AG10803 (cell line): ENCODE measurements at places on chromosomes 16 and 17.

DNA sequence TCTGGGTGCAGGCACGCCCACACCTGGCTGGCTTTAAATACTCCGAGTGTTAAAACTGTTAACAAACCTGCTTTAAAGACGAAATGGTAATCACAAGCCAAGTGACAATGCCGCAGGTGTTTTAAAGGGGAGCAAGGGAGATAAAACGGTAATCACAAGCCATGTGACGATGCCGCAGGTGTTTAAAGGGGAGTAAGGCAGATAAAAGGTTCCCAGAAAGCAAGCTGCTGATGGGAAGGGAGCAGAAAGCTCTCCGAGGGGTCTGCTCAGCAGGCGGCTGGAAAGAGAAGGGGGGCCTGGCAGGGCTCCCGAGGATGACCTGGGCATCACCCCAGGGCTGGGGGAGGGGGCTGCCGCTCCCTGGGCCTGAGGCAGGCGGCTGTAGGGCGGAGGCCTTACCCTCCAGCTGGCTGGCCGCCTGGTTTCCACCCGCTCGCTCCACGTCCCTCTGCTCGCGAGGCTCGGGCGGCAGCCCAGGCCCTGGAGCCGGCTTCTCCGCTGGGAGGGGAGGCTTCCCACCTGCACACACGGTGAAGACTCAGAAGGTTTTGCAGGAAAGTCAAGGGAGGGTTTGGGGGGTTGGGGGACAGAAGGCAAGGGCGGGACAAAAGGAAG is 12.1 kb downstream of the NDUFAF8 start:
- DNase-seq = no peak

- no peak for DNase-seq
Observed at GRCh38 chr16:55938126-55938525, 63.0 kb upstream of the CES5A start.

- no peak for DNase-seq
Observed at GRCh38 chr17:52389632-52390031, 231.1 kb upstream of the CA10 start.

GRCh38 chr17:79814127-79814973 is 17.5 kb upstream of the CBX8 start:
- DNase-seq = no peak

- DNase-seq = no peak
Observed at GRCh38 chr16:84950906-84951305, 60.4 kb downstream of the ZDHHC7 start.

DNA sequence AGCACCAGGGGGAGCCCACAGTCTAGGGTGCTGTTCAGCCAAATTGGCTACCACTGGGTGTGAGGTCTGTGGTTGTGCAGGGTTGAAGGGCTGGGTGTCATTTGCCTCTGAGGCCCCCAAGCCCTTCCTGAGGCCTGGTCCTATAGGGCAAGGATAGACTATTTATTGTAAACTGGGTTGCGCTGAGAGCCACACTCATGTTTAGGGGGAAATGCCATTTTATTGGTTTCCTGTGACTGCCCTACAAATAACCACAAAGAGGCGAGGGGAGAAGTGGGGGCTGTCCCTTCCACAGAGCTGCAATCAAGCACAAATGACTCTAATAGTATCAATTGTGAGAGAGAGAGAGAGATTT is 3.6 kb upstream of the ZCCHC14 start:
- DNase-seq = no peak

DNA sequence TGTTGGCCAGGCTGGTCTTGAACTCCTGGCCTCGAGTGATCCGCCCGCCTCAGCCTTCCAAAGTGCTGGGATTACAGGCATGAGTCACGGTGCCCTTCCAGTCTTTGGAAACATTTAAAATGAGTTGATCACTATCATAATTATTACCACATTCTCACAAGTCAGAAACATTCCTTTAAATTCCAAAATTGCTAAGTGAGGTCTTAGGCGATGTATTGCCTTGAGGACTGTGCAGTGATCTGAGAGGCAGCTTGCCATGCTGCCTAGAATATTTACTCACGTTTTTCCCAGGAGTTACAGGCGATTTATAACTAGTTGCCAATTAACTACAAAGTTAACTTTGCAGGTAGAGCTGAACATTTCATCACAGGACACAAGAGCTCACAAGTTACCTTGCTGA is 5.7 kb upstream of the ATXN1L start:
- DNase-seq = peak; percentile 87

- no peak for DNase-seq
Observed at GRCh38 chr16:19963301-19963700, 78.7 kb upstream of the GPRC5B start.

DNA sequence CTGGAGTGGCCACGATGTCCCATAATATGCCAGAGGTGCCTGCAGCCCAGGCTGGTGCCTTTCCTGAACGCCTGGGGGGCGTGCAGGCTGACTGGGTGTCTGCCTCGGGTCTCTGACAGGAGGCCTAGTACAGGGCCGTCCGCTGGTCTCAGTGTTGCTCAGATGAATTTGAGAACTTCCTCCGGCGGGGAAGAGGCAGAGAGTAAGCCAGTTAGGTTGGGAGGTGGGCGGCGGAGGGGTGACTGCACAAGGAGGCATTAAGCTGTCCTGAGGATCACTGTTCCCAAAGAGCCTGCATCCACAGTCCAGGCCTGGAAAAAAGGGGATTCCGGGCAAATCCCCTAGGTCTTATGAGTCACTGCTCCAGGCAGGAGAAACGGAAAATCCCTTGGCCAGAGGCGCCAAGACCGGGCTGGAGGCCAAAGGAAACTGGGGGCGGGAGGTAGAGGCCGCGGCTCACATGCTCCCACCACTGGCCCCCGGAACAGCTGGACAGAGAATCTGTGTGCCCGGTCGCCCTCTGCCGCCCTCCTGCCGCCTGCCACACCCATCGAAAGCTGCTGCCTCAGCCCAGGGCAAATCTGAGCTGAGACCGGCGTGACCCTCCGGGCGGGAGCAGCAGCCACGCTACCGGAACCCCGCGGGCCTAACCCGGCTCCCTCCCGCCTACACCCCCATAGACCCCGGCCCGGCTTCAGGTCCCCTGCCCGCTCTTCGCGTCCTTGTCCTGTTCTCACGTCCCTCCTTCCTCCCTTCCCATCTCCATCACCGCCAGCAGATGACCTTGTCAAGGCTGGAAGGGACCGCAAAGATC is 1.2 kb downstream of the TRIM47 start:
- DNase-seq = peak; percentile 89

DNA sequence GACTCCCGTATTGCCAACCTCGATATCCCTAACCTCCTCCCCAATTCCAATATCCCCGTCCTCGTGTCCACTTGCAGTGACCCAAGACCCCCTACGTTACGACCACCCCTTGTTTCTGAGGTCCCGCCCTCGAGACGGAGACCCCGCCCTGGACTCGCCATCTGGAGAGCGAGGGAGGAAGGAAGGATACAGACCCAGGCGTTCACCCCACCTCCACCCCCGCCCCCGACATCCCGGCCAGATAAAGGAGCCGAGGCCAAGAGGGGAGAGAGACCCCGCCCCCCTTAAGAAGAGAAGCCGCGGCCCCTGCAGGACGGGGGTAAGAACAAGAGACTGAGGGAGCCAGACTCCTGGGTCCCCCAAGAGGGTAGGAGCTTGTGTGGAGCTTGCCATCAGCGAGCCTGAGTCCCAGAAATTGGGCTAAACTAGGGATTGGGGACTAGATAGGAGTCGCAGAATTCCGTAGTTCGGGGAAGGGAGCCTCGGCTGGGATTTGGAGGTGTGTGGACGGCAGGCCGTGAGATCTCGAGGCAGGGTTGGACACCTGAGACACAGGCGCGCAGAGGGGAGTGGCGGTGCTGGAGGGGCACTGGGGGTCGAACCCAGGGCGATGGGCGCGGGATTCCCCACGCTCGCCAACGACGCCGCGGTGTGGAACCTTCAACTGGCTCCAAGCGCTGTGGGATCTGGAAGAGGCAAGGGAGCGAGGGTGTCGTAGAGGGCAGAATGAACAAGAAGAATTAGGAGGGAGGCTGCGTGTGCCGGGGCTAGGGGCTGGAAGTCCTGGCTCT is at the start of gene BCL6B:
TSS of gene BCL6B (plus strand) at position 270 of the 791 bp plus-strand sequence. CDS start 622 bp downstream, outside the sequence.
- DNase-seq = no peak

DNA sequence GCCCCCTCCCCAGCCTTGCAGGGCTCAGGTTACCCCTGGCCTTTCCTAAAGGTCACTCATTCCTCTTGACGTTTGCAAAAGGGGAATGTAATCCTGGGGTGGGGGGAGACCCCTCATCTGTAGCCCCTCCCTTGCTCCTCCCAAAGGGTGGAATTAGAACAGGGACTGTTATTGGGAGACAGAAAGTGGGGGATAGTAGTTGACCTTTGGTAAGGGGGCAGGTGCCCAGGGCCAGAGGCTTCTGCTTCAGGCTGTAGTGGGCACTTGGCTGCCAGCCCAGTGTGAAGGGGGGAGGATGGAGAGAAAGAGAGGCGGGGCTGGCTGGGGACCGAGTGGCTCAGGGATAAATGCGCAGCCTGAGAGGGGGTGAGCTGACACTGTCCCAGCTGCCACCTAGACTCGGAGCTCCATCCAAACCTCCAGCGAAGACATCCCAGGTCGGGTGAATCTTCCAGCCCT is at the start of gene ENO3:
TSS of gene ENO3 (plus strand) at position 374 of the 459 bp plus-strand sequence. CDS start 711 bp downstream, outside the sequence.
- DNase-seq = no peak

DNA sequence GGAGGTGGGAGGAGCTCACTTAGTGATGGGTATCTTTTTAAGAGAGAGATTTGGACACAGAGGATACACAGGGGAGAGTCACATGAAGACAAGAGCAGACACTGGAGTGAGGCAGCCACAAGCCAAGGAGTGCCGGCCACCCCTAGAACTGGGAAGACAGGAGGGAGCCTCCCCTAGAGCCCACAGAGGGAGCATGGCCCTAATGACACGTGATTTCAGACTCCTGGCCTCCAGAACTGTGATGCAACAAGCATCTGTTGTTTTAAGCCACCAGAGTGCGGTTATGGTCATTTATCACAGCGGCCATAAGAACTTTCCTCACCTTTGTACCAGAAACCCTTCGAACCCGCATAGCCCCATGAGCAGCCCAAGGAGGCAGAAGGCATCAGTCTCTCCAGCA is 33.3 kb downstream of the SLC38A8 start:
- DNase-seq = no peak

DNA sequence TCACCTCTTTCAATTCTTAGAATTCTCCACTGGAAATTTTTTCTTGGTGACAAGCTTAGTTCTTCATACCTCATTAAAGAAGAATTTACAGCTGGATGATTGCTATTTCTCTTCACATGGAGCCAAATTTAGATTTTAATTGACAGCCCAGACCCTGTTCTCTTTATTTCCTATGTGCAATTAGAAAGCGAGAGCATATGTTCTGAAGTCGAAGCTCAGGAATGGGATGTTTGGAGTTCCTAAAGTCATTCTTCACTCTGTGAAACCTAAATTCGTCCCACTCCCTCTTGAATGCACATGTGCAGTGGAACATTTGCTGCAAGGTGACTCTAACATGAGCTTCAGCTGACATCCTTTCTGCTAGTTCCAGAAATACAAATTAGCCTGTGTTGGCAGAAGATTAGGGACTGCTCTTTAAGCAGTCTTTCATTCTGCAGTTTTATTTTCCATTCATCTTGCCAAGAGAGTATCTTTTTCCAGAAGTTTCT is 129.3 kb upstream of the KCNJ16 start:
- peak; percentile 72 for DNase-seq

GRCh38 chr17:73340093-73340596 is 28.3 kb upstream of the CDC42EP4 start:
- DNase-seq = peak; percentile 94

DNA sequence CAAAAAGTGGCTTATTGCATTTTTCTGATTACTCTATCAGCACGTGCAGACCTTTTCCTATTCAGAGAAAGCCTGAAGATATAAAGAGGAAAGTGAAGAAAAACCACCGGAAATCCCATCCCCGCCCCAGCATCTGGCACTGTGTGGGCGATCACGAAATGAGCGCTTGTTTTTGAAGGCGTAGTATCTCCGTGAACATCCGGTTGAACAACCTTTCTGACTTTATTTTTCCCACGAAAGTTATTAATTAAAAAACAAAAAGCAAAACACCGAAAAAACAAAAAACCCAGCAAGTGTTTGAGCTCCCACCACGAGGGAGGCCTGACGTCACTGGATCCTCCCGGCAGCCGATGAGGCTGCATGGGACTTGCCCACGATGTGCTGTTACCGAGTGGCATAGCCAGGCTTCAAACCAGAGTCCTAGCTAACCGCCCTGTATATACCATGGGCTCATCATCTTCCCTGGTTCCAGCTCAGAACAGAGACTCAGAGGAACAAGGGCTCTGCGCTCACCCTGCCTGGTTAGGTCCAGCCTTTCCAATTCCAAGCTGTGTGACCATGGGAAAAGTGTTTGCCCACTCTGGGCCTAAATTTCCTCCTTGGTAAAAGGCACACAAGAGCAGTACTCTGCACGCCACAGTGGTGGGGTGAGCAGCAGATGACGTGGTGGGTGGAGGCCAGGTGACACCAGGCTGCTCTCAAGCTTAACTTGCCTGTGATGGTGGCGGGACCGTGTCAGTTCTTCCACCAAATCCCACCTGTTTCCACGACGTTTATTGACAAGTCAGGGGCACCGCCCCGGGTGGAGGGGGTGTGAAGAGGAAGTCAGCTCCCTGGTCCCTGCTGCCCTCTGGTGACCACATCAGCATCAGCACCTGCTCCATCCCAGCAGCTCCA is 34.3 kb upstream of the IL21R start:
- DNase-seq = peak; percentile 71
